Activated T-cell treated with anti-CD3 and anti-CD28 coated beads, Interleukin-2, amount 50 U/mL, for 4 hours (primary cell): ENCODE measurements at places on chromosomes 16 and 17. TPM values are rescaled to one million over a fixed set of nuclear protein-coding genes. Genes with fewer than 3 reads are reported as not detected.

RNF112 gene
- total RNA-seq: not detected

KRT31 gene
- total RNA-seq: not detected

CX3CL1 gene
- 0.05 TPM for total RNA-seq

LRRC37A2 gene
- total RNA-seq: 6.0 TPM

CNOT1 gene
- total RNA-seq: 235 TPM
